ENCODE measurements at places on chromosomes 7 and 10.

DNA sequence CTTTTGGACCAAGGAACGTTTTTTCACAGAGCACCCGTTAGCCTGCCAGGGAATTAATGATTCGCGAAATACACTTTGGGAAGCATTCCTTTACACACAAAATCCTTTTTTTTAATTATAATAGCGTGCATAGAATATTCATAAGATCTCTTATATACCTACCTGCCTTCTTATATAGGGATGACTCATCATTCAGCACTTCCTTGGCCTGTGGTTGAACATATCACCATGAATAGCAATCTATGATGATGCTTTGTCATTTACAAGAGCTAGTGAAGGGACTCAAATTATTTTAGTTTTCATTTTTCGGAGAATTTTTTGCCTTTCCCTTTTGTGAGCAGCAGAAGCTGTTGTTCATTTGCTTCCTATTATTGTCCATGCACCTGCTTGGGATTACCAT, 97.0 kb downstream of the CDH23 start:
- no peak for DNase-seq

DNA sequence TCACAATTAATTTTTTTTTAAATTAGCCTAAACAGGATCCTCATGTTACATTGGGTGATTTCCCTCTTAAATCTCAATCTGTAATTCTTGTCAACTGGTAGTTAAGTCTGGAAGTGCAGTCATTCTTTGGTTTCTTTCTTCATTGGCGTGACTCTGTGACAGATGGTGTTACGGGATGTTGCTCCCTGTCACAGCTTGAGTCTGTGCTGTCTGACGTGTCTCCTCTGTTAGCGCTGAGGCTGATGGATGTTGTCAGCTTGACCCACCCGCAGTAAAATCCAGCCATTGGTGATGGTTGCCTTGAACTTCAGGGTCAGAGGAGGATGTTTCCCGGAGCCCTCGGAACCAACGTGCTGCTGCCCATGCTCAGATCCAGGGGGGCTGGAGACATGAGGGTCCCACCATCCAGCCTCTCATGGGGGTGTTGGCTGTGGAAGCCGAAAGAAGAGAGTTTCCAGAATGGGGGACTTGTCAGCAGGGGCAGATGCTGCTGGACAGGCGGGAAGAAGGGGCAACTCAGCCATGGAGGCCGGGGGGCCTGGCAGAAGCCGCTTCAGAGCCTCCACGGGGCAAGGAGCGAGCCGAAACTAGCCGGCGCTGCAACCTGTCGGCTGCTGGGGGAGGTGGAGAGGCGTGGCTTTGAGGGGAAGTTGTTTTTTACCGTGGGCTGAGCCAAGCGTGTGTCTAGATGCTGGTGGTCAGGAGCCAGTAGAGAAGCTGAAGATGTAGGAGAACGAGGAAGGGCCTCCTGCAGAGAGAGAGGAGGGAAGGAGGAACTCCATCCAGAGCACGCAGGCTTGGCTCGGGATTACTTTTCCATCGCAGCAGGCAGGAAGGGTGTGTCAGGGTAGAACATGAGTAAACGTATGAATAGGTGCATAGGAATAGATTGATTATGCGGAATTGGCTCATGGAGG, 3.5 kb downstream of the SUN1 start:
- no peak for DNase-seq

GRCh38 chr10:340646-341045, 205.4 kb downstream of the ZMYND11 start:
- no peak for DNase-seq

GRCh38 chr10:4830551-4830950, 4.5 kb downstream of the AKR1E2 start:
- DNase-seq, result no peak

GRCh38 chr7:42511027-42511426, 274.0 kb upstream of the GLI3 start:
- no peak for DNase-seq

GRCh38 chr7:29332042-29332811, 137.7 kb downstream of the CHN2 start:
- no peak for DNase-seq

- DNase-seq, result no peak
These were observed 37.2 kb downstream of the PLEKHS1 start for GRCh38 chr10:113788604-113789083.

DNA sequence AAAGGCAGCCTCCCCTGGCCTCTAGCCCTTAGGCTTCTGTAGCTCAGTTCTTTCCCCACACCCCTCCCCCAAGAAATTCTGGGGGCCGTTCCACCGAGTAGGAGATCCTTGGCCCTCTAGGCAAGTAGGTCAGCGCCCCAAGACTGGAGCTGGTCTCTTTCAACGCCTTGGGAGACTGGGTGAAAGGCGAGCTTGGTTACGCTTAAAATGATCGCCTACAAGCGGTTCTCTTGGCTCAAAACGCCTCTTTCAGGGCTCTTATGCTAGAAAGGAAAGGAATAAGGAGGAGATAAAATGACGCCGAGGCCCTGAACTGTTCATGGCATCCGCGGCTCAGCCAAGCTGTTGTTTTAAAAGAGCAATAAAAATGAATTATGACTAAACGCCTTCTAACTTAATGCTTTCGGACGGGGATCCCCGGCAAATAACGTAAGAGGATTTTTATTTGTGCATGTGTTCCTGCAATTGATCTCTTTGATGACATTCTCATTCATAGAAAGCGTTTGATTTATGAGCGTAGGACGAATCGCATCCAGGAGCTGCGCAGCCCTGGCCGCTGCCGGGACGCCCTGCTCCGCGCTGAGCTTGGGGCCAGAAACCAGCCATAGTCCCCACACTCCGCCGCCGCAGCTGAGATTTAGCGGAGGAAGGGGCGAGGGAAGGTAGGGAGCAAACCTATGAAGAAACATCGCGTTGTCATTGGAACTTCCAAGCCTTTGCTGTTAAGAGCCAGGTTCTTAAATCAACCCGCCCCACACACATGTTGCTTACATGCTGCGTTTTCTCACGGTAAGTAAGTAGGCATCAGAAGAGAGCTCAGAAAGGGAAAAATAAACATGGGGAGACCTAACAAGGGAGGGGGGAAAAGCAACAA, 3.0 kb upstream of the HOXA1 start:
- no peak for DNase-seq

- no peak for DNase-seq
These were observed 59.6 kb downstream of the SH3PXD2A start for GRCh38 chr10:103795634-103796270.

DNA sequence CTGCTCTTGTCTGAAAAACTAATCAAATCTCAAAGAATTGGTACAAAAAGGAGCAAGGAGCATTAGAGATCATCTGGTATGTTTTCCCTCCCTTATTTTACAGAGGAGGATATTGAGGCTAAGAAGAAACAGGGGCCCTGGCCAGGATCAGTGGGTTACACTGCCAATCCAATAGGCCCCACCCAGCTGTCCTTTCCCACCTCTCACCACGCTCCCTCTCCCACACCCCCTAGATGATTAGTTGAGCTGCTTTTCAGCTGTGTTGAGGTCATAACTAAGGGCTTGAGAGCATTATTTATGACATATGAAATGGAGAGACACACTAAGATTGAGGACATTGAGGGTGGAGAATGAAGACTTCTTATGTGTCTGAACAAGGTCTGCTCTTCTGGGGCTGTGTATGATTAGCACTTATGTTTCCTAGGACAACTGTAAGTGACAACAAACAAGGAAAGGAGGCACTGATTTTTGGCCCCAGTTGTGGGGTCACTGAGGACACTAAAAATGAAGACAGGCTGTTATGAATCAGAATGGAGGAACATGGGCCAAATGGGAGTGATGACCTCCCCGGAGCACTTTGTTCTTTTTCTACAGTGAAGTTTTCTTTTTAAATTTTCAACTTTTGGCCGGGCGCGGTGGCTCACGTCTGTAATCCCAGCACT, 26.5 kb downstream of the VWA2 start:
- no peak for DNase-seq

- DNase-seq, result no peak
These were observed 25.9 kb downstream of the KNDC1 start for GRCh38 chr10:133185916-133186315.

- no peak for DNase-seq
These were observed 50.7 kb downstream of the MTURN start for GRCh38 chr7:30185496-30185895.

DNA sequence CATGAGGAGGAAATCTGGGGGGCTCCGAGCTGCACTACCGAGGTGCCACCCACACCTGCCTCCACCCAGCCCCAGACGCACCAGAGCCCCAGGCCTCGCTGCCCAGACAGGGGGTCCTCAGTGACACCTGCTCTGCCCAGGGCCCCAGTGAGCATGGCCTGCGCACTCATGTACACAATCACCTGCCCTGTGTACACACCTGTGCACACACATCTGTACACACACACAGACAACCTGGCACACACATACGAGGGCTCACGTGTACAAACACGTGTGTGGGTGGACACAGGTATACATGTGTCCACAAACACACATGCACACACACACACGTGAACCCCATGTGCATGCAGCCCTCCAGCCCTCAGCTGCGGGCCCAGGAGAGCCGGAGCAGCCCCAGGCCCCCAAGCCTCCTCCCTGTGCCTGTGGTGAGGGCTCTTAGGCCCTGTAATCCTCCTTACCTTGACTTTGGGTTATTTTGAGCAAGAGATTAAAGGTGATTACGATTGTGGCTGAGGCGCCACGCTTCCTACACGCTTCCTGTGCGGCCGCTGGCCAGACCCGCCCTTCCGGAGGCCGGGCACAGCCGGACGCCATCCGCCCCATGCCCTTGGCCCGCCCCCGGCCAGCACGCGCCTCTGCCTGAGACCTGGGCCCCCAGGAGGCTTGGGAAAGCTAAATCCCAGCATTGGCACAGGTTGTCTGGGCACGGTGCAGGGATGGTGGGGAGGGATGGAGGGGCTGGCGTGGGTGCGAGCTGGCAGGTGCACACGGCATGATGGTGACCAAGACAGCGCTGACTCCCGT, 71.9 kb downstream of the ELFN1 start:
- no peak for DNase-seq

GRCh38 chr7:98294798-98295382, 13.4 kb downstream of the BRI3 start:
- no peak for DNase-seq

- DNase-seq, result no peak
These were observed 8.8 kb upstream of the EBLN1 start for GRCh38 chr10:22226599-22226998.

GRCh38 chr10:30125496-30125895, 66.1 kb upstream of the JCAD start:
- no peak for DNase-seq

DNA sequence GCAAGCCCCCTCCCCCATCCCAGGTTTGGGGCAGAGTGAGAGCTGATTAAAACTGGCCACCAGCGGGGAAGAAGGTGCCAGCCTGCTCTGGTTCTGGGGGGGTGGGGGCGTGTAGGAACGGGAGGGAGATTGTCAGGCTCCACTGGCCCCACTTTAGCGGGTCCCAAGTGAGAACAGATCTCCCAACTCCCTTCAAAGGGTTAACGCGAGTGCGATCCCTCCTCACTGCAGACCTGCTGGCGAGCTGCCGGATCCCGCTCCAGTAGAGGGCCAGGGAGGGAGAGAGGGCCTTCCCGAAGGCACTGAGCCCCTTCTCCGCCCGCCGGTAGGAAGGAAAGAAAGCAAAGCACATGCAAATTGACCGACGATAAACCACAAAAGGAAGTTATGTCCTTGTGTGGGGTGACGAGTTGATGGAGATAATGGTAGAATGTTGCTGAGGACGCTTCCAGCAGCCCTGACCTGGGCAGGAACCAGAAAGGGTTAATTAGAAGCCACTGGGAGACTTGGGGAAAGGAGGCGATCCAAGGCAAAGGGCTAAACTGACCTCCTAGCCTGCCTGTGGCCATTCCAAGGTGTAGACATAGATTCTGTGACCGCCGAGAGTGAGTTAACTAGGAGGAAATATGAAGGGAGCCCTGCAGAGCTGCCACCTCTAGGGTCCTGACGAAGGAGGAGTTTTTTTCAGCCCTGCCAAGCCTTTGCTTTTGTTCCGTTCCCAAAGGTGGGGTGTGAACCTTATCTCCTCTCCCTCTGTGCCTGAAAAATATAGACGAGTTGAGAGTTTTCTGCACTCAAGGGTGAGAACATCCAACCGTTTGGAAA, 1.5 kb downstream of the NRG3 start:
- no peak for DNase-seq

DNA sequence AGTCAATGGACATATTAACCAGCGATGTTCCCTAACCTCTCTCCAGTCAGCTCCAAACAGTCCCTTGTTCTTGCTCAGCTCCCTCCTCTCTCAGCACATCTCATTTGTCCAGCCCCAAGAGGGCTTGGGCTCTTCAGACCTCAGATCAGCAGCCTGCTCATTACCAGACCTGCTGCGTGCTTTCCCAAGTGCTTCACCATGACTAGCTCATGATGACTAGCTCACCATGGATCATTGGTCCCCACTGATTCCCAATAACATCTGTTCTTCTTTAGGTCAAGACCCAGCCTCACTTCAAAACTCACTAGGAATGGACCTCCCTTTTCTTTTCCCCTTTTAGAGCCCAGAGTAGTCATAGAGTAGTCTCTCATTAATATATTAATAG, 121.9 kb downstream of the SLC16A9 start:
- DNase-seq, result no peak

GRCh38 chr10:120517196-120517595, 60.2 kb downstream of the PLPP4 start:
- no peak for DNase-seq

GRCh38 chr7:6256677-6257535, 15.5 kb downstream of the CYTH3 start:
- no peak for DNase-seq

DNA sequence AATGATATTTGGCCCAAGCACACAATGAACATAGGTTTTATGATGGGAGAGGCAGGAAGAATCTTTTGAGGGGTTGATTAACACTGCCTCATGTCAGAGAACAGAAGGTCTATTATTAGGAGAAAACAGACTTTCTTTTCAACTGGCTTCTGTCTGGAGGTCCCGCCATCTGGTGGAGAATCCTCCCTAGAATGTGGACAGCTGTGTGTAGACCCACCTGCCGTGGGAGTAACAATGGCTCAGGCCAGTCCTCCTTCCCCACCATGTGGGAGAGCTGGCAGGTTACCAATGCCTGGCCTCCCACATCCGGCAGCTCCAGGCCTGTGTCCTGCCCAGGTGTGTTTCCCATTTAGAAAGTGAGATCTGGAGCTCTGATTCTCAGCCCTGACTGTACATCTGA, 70.4 kb upstream of the AOAH start:
- no peak for DNase-seq

GRCh38 chr7:120742372-120742771, 115.6 kb downstream of the TSPAN12 start:
- no peak for DNase-seq
